ENCODE measurements at places on chromosomes 1 and 21.

DNA sequence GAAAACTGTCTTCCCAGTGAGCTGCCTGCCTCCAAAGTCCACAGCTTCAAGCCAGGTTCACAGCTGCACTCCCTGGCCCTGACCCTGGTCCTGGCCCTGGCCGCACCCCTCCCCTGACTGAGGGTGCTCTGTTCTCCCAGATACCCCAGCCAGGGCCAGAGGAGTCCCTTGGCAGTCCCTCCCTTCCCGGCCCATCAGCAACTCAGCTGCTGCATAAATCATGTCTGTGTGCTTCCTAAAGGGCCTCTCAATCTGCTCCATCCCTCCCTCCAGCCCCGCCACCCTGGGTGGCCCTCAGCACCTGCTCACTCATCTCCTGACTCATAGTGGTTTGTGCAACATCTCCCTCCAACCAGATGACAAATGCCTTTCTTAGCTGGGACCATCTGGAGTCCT lies 24.8 kb upstream of the C1orf174 start:
- DNase-seq, result no peak

GRCh38 chr1:86394416-86394815 lies 1.7 kb downstream of the ODF2L start:
- no peak for DNase-seq

DNA sequence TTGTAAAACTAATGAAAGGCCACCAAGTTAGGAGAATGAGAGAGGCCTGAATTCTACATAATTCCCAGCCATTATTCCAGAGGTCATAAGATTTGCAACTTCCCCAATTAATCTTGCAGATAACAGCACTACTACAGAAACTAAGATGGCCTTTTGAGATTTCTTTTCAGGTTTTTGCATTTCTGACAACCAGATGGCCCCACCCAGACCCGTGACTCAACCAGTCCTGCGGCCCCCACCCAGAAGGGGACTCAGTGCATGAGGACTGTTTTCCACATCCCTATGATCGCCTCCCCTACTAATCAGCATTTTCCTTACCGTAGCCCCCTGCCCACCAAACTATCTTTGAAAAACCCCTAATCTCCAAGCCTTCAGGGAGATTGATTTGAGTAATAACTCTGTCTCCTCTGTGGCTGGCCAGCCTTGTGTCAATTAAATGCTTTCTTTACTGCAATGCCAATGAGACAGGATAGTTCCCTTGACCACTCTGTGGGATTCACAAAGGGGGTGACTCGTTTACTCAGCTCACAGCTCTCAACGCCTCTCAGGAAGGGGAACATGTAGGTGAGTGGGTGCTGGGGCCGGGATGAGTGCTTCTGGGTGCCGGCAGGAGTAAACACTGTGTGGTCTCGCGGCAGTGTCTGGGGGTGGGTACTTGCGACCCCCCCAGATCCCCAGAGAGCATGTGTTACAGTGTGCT lies 10.5 kb upstream of the CNIH3 start:
- DNase-seq, result no peak

DNA sequence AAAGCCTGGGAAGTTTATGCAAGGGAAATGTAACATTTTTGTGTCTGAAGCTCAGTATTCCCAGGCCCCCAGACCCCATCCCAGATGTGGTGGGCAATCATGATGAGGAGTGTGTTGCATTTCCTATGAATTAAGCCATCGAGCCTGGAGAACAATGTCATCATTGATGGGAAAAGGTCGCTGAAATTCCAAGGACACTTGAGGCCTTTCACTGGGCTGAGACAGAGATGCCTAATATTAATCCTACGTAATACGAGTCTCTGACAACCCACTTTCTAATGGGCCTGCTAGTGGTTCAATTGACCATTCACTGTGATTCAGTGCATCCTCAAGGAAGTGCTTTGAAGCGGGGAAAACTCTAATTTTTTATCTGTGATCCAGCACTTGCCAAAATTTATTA lies 291.6 kb downstream of the PLPP3 start:
- DNase-seq, result no peak

DNA sequence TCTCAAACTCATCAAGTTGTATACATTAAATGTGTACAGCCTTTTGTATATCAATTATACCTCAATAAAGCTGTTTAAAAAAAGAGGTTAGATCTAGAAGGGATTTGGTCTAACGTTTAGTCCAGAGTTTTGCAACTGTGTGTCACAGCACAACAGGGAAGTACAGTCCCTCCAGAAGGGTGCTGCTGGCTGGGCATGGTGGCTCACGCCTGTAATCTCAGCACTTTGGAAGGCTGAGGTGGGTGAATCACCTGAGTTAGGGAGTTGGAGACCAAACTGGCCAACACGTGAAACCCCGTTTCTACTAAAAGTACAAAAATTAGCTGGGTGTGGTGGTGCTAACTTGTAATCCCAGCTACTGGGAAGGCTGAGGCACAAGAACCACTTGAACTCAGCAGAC lies 78.3 kb upstream of the HAO2 start:
- DNase-seq, result no peak

DNA sequence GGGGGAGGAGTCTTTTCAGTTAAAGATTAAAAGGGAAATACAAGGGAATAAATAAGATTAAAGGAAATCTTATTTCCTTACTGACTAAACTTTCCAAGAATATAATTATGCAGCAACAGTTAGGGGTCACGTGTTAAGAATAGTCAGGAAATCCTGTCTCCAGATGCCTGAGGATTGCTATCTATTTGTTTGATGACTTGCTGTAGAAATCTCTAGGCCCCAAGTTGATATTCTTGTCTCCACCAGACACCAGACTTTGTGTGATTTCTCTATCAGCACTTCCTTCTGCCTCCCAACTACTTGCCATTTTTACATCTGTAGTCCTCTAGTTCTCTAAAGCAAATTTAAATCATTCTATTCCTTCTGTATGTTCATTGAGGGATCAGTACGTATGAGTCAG lies 77.5 kb downstream of the RPAP2 start:
- no peak for DNase-seq

DNA sequence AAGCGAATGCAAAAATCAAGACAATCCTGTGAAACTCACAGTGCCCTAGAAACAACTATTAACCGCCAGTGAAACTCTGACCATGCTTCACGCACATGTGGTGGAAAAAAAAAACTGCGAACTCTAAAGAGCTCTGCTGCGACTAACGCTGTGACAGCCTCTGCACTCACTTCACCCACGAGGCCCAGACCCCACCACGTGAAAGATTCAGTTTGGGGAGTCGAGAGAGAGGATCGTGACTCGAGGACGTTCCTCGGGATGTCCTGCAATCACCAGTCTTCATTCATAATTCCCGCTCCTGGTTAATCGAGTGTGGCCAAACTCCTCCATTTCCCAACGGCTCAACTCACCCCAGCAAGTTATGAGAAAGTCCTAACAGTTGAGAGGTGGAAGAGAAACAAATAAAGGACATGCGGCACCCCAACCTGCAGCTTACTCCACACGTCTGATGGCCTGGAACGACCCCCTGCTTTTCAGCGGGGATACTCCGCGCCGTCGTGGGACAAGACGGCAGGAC lies 1.1 kb downstream of the SERBP1 start:
- peak; percentile 56 for DNase-seq

DNA sequence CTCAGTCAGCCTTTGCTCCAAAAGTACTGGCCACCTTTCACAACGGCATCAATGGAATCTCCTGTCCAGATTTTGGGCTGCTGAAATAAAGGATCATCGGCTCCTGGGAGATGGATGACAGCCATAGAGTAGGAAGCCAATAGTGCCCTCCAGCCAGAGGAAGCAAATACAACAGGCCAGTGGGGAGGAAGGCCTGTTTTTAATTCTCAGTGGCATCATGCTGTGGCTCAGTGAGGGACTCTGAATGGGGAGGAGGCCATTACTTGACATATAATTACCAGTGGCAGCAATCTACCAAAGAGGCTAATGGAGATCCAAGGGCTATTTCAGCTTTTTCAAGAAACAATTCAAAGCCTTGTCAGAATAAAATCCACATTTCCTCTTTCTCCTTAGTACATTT lies 26.7 kb downstream of the COLGALT2 start:
- DNase-seq, result no peak

GRCh38 chr1:2345297-2346075 lies 45.9 kb downstream of the MORN1 start:
- no peak for DNase-seq

DNA sequence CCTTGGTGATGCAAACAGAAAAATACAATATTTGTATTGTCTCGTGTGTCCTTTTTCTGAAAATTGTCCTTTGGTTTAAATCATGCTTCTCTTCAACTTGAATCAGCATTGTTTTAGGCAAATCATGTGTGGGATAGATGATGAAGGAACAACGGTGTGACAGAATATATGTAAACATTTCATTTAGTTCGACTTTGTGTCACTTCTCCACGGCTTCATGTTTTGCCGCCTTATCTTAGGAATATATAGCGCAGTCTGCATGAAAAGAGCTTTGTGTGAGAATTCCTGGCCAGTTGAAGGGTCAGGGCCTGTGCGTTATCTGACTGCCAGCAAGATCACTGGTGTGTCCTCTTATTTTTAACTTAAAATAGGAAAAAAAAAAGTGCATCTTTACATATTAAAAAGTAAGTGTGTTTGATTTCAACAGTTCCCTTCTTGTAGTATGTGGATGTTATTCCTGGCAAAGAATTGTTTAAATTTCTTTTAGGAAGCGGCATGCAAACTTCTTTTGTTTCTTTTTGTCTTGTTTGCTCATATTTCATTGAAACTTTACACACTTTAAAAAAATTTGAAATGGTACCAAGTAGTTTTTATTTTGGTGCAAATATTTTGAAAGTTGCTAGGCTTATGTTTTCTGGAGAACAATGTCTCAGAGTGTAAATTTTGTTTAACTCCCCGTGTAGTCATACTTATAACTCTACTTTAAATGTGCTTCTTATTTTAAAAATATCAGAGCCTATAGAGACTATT lies 465.2 kb downstream of the USP25 start:
- no peak for DNase-seq

- DNase-seq, result no peak
Observed at GRCh38 chr1:114986286-114986685, 43.3 kb upstream of the TSHB start.

DNA sequence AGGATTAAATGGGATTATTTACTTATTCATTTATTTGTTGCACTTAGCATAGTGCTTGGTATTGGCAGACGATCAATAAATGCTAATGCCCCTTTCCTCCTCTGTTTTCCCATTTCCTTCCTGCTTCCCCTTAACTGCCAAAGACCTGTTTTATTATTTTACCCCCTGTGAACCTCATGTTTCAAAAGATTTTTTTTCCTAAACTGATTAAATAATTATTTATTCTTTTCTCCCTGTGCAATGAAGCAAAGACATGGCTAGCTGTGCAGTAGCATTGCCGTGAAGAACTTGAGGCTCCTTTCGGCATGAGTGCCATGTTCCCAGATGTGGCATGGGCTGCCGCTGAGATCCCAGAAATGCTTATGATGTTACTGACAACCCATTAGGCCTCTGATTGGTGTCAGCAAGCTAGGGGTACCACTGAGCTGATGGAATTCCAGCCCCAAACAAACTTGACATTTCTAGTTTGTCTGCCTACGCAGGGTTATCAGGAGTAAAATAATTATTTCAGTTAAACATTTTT lies 266.4 kb upstream of the TMEM51 start:
- DNase-seq, result no peak

DNA sequence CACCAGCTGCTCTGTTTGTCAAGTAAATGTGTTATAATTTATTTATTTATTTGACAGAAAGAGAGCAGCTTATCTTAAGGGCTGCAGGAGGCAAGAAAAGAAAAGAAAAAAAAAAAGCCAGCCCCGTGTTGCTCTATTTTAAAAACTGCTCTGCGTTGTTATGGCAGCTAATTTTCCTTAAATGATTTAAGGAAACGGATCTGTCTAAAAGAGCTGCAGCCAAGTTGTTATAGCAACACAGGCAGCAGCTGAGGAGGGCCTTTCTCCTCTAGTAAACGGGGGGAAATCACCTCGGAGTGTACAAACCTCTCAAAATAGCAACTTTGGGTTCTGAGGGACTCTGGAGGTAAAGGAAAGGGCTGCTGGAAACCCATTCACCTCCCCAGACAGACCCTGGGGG lies 149.2 kb downstream of the BEND5 start:
- no peak for DNase-seq

DNA sequence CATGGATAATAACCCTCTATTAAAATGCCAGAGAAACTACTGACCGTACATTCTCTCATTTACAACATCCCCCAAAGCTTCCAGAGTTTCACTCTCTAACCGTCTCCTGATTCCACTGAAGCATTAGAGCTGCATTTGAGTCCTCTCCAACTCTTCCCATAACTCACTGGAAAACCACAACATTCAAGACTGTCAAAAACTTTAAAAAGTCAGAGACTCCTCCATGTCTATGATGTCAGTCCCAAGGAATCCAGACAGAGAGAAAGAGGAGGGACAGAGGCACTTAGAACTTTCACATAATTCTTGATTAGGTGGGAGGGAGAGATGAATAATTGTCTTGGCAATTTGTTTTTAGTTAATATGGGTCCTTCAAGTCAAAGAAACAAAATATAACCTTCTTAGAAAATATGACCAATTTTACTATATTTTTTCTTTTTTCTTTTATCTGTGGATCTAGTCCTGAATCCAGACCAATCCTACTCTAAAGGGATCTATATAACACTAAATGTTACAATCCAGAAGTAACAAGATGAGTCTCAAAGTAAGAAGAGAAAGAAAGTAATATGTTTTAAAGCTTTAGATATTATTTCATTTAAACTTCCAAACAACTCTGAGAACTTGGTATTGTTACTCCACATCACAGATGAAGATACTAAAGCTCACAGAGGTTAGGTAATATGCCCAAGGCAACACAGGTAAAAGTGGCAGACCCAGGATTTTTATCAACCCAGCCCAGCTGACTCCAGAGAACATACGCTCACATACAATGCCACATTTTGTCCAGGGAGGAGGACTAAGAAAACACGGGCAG lies 23.8 kb downstream of the OTUD7B start:
- DNase-seq, result no peak

- DNase-seq, result no peak
Observed at GRCh38 chr1:183734543-183735036, 70.3 kb upstream of the RGL1 start.

GRCh38 chr1:3355089-3355488 lies 99.4 kb upstream of the ARHGEF16 start:
- no peak for DNase-seq

DNA sequence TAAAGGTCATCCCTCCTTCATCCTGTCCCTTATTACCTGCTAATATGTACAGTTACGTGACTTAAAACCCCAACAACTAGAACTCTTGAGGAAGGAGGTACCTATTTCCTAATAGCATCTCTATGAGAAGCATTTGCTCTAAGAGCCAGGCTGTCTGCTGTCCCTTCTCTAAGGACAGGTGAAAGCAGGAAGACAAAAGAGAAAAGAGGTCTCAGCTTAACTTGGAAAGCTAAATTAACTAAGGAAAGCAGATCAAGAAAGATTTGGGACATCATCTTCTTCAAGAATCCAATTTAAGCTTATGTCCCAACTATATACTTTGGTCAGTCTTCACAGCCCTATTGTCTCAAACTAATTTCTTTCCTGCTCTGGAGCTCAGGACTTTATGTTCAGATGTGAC lies 2.9 kb downstream of the EGLN1 start:
- DNase-seq, result no peak

DNA sequence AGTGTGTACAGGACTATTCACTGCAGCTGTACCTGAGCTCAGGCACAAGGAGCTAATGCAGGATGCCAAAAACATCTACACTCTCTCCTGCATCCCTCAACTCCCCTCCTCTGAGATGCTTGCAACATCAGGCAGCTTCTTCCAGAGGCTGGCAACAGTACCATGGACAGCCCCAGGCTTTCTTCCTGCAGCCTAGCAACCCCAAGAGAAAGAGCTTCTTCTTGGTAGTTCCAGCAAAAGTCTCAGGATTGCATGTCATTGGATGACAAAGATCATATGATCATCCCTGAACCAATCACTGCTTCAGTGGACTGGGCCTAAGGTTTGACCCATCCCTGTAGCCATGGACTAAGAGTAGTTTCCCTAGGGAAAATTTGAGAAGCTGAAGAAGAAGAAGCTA lies 46.7 kb downstream of the CAMK2N1 start:
- DNase-seq, result no peak

GRCh38 chr1:94418664-94419655 lies 771 bp downstream of the ABCD3 start:
- DNase-seq, result no peak
